ENCODE measurements at places on chromosomes 12 and 14. TPM values are rescaled to one million over a fixed set of nuclear protein-coding genes. Genes with fewer than 3 reads are reported as not detected.

TSPAN9 gene
- total RNA-seq = 12.6 TPM

RD3L gene
- not detected for total RNA-seq

MYL2 gene
- not detected for total RNA-seq

RAD9B gene
- 1.0 TPM for total RNA-seq

SLC41A2 gene
- total RNA-seq = 15.9 TPM

TCHP gene
- 26.4 TPM for total RNA-seq

SLC25A47 gene
- not detected for total RNA-seq

ARHGAP9 gene
- 0.69 TPM for total RNA-seq
